ENCODE measurements at places on chromosomes 1 and 21.

- peak; percentile 47 for DNase-seq
Measured at GRCh38 chr21:26366781-26367180, 196.2 kb upstream of the APP start.

DNA sequence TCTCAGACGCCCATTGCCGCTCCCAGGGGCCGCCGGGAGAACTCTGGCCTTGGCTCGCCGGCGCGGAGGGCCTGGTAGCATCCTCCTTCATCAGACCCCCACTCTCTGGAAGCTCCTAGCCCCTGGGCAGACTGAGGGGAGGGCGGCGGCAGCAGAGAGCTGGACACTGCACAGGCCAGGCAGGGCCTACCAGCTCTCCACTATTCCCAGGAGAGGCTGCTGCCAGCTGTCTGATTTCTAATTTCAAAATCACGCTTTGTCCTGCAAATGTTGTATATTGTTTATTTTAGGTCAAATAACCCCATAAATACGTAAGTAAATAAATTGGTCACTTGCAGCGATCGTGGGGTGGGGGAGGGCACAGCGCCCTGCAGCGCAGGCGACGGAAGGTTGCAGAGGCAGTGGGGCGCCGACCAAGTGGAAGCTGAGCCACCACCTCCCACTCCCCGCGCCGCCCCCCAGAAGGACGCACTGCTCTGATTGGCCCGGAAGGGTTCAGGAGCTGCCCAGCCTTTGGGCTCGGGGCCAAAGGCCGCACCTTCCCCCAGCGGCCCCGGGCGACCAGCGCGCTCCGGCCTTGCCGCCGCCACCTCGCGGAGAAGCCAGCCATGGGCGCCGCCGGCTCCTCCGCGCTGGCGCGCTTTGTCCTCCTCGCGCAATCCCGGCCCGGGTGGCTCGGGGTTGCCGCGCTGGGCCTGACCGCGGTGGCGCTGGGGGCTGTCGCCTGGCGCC, at the start of gene MTARC1:
Gene MTARC1 (plus strand): TSS at position 577 of the 732 bp plus-strand sequence. CDS start 32 bp downstream, at position 609.
- peak; percentile 36 for DNase-seq

DNA sequence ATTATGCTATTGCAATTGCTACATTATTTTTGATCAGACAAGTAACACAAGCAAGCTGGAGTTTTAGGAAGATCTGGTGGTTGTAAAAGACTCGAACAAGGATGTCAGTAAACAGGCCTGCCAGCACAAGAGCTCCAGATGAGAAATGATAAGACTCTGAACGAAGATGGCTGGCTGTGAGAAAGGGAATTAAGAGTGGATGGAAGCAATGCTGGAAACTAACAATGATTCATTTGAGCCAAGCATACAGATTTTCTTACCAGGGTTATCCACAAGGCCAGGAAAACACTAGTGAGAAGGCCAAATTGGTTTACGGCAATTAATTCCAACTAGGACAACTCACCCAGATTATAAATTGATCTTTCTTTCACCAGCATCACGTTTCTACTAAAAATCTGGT, 54.2 kb downstream of the NRIP1 start:
- DNase-seq = peak; percentile 50

GRCh38 chr1:163240705-163241104, 38.0 kb upstream of the RGS5 start:
- no peak for DNase-seq

DNA sequence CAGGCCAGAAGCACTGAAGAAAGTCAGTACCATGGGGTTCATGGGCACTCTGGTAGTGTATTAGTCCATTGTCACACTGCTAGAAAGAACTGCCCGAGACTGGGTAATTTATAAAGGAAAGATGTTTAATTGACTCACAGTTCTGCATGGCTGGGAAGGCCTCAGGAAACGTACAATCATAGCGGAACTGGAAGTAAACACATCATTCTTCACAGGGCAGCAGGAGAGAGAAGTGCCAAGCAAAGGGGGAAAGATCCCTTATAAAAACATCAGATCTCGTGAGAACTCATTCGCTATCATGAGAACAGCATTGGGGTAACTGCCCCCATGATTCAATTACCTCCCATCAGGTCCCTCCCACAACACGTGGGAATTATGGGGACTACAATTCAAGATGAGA, 20.2 kb upstream of the ROR1 start:
- DNase-seq = no peak

DNA sequence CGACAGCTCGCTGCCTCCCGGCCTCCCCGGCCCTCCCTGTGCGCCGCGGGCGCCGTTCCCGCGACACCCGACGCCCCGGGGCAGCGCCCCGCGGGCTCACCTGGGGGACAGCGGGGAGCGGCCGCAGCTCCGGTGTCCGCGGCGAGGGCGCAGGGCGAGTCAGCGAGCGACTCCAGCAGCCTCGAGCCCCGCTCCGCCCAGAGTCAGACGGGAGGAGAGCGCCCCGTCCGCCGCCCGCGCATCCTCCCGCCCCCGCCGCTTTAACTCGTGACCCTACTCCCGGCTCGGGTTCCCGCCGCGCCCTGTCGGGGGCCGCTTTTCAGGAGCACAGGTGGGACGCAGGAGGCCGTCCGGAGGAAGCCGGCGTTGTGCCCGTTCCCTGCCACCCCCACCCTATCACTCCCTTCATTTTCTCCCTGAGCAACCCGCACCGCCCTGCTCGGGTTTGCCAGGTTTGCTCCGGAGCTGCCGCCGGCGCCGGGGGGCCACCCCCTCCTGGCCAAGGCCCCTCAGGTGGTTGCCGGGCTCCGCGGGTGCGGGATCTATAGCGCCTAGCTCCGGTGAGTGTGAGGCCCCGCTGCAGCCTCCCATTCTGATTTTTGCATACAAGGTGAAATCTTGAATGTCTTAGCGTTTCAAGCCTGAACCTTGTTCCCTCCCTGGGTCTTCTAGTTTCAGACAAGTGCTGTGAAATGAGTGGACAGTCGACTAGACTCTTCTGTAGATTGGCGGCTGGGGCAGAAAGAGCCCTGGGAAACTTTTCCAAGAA, at the start of gene MCOLN3:
Gene MCOLN3 (minus strand): TSS at position 205 of the 769 bp plus-strand sequence. CDS start 3,140 bp downstream, outside the sequence.
- DNase-seq = peak; percentile 2

DNA sequence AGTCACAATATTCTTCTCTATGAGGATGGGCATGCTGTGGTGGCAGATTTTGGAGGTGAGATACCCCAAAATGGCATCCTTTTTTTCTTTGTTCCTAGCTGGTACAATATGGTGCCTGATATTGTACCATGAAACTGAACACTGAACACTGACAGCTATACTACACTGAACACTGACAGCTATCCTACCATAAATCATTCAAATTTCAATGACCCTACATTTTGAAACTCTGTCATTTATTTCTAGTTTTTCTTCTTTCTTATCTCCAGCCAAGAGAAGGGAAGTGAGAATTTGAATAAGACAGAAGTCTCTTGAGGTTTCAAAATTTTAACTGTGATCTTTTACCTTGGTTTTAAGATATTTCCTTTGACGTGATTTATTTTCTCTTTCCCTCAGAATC, 76.3 kb downstream of the LRRC53 start:
- no peak for DNase-seq

- DNase-seq = peak; percentile 65
Measured at GRCh38 chr1:66258404-66259105, 275.4 kb upstream of the SGIP1 start.

DNA sequence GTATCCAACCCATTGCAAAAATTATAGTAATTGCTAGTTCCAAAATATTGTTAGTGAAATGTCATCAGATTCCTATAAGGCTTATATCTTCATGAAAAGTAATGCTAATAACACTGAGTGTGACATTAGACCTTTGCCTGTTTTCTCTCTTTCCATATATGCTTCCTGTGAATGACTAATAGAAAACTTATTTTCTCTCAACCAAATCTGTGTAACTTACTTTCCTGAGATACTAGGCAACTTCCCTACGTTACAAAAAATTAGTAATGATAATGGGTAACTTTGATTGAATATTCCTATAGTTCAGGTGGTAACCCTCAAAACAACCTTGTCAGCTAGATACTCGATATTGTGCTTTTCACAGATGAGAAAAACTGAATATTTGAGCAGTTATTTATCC, 124.2 kb upstream of the HNRNPU start:
- DNase-seq = no peak

DNA sequence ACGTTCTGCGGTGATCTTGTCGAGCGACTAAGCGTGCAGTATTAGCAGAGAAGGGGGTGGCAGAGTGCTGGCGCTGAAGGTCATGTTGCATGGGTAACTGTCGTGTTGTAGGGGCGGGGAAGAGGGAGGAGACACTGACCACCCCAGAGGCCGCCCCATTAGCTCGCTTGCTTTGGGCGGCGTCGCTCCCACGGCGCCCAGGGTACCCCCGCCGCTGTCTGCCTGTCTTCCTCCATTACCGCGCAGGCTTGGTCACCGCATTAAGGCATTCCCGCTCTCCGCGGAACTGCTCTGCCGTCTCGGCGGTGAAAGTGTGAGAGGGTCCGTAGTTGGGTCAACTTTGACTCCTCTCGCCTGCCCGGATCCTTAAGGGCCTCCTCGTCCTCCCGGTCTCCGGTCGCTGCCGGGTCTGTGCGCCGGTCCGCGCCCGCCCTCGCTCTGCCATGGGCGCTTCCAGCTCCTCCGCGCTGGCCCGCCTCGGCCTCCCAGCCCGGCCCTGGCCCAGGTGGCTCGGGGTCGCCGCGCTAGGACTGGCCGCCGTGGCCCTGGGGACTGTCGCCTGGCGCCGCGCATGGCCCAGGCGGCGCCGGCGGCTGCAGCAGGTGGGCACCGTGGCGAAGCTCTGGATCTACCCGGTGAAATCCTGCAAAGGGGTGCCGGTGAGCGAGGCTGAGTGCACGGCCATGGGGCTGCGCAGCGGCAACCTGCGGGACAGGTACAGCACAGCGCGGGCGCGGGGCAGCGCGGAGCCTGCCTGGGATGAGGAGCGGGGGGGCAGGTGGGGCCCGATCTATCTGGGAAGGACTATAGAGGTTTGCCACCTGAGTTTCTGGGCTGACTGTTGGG, at the start of gene MTARC2:
Gene MTARC2 (plus strand): TSS at position 234 of the 846 bp plus-strand sequence. CDS start 210 bp downstream, at position 444.
- peak; percentile 62 for DNase-seq

- DNase-seq = no peak
Measured at GRCh38 chr1:8203056-8203455, 114.9 kb upstream of the SLC45A1 start.

GRCh38 chr1:116379674-116380498, 6.8 kb downstream of the ATP1A1 start:
- DNase-seq = no peak

- no peak for DNase-seq
Measured at GRCh38 chr1:9311479-9311878, 18.8 kb downstream of the SPSB1 start.

DNA sequence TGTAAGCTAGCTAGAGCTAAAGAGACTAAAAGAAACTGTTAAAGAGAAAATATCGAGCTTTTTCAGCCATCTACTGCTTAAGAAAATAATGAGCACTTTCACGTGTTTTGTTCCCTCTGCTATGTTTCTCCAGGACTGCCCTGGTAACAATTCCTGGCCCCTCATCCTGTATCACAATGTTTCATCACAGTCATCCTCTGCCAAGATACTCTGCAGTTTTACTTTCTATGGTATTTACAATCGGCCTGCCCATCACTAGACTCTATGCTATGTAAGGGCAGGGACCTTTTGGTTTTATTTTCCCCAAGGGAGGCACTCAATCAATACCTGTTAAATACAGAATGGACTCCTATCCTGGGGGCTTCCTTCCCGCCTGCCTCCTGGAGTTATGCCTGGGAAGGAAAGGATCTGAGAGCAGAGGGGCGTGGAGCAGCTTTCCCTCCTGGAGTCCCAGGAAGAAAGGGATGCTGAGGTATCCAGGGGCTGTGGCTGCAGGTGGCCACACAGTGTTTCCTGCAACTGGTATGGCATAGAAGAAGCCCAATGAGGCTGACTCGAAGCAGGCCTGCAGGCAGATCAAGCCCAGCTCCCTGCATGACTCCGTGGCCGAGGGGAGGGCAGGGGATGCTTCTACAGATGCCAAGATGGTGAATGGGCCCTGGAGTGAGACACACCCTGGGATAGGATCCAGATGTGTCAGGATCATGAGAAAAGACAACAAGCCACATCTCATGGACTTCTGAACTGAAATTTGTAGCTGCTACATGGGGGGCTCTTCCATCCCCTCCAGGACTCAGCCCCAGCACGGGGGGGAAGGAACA, 52.9 kb downstream of the MATN1 start:
- DNase-seq = peak; percentile 61

GRCh38 chr1:26072305-26072704, 4.9 kb upstream of the TRIM63 start:
- no peak for DNase-seq

GRCh38 chr1:230892018-230892491, 23.7 kb upstream of the C1orf198 start:
- DNase-seq = no peak

DNA sequence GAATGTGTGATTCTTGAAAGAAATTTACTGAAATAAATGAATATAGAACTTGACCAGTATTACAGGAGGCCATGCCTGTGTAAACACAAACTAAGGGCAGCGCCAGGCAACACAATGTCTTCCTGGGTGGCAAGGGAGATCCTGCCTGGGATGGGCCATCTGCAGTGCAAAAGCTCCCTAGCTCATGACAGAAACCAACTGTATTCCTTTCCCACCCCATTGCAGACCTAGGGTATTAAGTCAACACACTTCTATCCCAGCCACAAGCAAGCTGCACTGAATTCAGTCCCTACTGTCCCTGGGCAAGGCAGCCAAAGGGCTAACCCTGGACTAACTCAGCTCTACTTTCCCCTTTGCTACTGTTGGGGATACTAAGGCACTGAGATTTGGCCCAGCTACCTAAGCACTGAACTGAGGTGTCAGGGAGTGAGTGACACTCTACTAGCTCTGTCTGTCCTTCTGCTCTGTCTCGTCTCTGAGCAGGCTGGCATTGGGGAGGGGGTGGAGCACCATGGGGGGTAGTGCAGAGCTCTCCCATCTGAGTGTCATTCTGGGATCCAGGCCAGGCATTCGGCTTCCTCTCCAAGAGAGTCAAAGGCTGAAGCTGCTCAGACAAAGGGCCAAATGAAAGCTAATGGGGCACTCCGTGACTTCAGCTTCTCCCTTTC, 2.5 kb downstream of the INKA2 start:
- peak; percentile 70 for DNase-seq

GRCh38 chr1:19475296-19475695, 10.0 kb downstream of the CAPZB start:
- DNase-seq = no peak

GRCh38 chr21:37970548-37970947, 54.3 kb upstream of the KCNJ6 start:
- peak; percentile 9 for DNase-seq

DNA sequence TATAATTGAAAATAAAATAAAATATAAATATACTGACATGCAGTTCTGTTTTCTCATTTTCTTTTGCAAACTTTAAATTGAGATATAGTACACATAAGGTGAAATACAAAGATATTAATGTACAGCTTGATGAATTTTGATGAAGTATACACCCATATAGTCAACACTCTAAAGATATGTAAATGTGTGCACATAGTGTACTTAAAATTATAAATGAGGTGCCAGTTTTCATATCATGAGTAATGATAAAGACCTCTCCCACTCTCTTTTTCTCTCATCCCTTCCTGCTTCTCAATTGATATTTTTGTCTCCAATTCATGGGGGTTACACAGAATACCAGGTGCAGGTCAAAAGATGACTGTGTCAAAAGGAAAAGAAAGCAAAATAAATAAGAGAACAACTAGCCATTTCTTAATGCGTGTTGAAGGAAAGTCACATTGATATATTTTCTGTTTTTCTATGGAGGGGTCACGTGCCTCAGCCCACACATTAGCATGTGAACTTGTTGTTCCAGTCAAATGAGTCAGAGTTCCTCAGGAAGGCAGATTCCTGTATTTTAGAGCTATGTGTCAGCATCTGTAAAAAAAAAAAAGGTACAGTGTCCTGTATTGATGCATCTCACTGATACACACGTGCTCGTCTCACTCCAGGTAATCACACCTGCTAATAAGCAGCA, 64.3 kb upstream of the HOOK1 start:
- peak; percentile 88 for DNase-seq

GRCh38 chr1:18962121-18962721, 5.7 kb upstream of the IFFO2 start:
- no peak for DNase-seq

- no peak for DNase-seq
Measured at GRCh38 chr1:15053153-15053552, 100.4 kb upstream of the TMEM51 start.
